Stimulated activated CD8-positive, alpha-beta memory T cell treated with anti-CD3 and anti-CD28 coated beads, Interleukin-2, amount 100 ng/mL, for 1 hour (primary cell): ENCODE measurements at places on chromosomes 6 and 20.

GRCh38 chr6:11964729-11965335 lies 47.3 kb upstream of the HIVEP1 start:
- no peak for DNase-seq

DNA sequence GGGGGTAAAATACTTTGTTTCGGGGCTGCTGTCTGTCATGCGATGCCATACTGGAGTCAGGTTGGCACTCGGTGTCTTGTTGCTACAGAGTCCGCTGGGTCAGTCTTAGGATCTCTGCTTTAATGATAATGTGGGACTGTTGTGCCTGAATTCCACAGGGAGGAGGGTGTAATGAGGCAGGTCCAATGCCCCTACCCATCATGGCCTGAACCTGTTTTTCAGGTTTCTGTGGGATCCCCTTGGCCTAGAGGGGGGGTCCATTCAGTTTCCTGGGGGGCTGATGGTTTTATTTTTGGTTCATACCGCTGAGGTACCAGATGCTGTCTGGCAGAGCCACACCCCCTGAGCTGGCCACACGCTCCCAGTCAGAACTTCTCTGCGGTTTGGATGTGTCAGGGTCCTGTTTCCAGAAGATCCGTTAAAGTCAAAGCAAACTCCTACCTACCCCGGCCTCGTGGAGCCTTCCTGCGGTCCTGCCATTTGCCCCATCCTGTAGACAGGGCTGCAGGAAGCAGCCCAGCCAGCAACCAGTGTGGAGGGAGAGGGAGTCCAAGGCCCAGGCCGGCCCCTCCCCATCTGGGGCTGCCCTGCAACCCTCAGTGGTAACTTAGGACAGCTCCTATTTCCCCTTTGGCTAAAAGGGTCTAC lies 69.7 kb downstream of the TCP11 start:
- DNase-seq: no peak

DNA sequence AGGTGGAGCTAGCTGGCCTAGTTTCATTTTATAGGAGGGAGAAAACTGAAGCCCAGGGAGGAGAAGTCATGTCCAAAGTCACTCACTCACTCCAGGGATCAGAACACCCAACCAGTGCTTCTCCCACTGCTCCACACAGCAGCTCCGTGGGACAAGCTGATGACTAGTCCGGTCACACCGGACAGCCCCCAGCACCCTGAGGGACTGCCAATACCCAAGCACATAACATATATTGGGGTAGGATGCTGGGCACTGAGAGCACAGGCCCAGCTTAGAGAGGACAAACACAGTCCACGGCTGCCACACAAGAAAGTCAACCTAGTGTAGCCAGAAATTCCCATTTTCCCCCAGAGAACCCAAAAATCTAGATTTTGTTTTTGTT lies 5.7 kb downstream of the RRBP1 start:
- no peak for DNase-seq

DNA sequence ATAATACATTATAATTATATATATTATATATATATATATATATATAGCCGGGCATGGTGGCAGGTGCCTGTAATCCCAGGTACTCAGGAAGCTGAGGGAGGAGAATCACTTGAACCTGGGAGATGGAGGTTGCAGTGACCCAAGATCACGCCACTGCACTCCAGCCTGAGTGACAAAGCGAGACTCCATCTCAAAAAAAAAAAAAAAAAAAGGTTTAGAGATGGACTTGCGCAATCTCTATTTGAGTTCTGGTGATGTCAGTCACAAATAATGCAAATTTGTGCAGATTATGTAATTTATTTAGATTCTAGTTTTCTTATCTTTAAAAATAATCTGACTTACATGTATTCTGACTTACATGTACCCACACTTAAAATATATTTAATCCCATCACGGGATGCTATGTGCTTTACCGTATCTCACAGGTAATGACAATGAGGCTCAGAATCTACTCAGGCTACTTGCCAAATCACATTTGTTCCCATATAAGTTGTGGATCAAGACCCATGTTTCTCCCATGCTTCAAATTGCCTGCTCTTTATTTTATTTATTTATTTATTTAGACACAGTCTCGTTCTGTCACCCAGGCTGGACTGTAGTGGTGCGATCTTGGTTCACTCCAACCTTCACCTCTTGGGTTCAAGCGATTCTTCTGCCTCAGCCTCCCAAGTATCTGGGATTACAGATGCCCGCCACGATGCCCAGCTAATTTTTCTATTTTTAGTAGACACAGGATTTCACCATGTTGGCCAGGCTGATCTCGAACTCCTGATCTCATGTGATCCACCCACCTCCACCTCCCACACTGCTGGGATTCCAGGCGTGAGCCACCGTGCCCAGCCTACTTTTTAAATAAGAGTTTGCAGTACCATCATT lies 7.6 kb upstream of the UST start:
- no peak for DNase-seq

DNA sequence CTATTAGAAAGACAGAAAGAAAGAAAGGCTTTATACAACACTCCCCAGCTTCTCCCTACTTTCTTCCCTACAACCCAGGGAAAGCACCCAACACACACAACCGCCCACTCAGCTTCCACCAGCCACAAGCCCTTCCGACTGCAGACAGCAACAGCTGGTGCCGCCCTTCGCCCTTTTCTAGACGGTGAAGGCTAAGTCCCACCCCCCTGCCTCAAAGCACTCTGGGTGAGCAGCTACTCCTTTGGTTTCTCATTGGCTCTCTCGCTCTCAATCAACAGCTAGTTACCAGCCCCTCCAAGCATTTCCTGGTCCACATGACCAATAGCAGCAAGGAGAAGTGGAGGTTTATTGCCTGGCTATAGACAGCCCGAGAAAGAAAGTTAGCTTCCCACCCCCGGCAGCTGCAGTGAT lies 230.1 kb upstream of the MOCS1 start:
- DNase-seq: no peak

DNA sequence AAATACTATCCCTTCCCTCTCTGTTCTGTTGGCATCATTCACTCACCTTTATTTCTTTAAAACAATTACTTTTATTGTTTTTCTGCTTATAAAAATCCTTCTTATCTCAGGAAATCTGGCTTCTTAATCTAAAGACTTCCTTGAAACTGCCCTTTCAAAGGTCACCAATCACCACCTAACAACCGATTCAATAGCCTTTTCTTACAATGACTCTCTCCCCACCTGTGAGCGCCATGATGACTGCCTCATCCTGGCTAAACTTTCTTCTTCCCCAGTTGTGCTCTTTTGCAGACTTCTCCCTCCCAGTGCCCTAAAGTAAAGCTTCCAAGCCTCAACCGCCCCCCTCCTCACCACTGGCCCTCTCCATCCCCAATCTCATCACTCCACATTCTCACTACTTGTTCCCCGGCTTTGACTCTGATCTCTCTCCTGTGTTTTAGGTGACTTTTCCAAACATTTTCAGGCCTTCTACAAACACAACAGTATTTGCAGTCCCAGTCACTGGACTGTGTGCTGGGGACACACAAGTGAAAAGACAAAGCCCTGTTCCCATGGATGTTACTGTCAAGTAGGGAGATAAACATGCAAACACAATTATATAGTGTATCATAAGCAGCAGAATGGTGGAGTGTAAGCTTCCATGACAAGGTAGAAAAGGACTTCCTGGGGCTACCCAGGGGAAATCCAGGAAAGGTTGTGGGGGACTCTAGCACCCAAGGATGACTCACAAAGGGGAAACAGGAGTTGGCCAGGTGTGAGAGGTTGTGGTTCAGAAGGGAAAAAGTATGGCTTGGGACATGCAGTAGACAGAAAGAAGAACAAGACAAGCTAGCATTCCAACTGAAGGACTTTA lies 12.8 kb downstream of the NHSL1 start:
- no peak for DNase-seq

- DNase-seq: no peak
Observed at GRCh38 chr6:52162940-52163908, 23.0 kb upstream of the IL17A start.
